Stimulated activated naive CD4-positive, alpha-beta T cell (primary cell): ENCODE measurements at places on chromosomes 7 and 10.

GRCh38 chr10:77977016-77977415 lies 50.5 kb upstream of the DLG5 start:
- DNase-seq, result no peak

DNA sequence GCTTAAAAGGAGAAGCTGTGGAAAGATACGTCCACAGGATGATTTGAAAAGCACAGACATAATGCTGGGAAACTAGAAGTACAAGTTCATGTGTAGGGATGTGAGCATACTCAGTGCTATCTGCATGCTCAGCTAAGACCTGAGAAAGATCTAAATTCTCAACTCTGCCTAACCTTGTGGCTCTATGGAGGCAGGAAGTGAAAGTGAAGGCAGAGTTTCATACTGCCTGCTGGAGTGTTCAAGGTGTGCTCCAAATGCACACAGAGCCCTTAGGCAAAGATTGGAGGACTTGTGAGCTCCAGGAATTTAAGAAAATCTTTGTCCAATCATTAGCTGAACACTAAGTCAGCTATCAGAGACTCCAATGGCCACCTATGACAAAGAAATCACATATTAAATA lies 190.9 kb downstream of the RNLS start:
- no peak for DNase-seq

- DNase-seq, result no peak
These were observed 103.4 kb downstream of the TRIL start for GRCh38 chr7:28854750-28855074.

DNA sequence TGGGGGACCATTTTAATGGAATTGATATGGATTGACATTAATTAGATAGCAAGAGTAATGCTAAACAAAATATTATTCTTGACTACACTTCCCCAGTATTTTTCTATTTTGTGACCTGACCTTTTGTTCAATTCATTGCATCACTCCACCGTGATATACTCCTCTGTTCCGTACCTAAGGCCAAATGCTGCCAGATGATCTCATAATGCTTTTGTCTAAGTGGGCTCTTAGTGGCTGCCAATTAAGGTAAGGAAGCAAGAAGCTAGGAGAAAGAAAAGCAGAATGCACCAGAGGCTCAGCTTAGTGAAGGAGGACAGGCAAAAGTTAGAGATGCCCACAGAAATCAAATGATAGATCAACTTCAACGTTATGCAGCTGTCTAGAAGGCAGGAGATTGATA lies 36.4 kb downstream of the FEZF1 start:
- DNase-seq, result no peak

DNA sequence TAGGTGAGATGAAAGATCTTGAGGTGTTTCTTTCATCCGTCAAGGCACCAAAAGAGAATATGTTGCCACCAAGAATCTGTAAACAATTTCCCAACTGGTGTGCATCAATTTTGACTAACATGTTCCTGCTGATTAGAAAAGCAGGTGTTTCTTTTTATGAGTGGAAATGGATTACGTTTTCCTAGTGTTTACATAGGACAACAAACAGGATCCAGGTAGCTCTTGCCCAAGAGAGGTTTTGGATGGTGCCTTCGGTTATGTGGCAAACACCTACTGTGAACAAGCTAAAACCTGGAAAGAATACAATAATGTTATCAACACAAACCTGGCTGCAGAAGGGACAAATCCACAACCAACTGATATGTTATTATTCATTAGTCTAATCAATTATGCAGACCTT lies 53.6 kb upstream of the WNT16 start:
- DNase-seq, result no peak

DNA sequence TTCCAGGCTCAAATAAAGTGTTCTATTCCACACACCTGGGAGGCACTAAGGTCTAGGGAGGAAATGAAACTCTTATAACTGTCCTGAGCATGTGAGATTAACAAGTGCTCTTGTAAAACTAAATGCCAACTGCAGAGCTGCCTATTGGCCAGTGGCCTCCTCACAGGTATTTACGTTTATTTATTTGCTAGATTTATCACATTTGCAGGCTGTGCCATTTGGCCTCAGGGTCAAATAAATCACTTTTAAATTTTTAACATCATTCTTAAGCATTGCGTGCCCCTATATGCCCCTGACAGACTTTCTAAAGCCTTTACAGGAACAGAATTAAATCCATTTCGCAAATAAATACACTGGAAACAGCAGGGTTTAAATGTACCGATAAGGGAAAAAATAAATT lies 381.8 kb upstream of the NFE2L3 start:
- no peak for DNase-seq

GRCh38 chr7:67716729-67717128 lies 720.1 kb downstream of the TYW1 start:
- DNase-seq, result no peak

- no peak for DNase-seq
These were observed 117.0 kb upstream of the PTPRZ1 start for GRCh38 chr7:121755818-121756552.

DNA sequence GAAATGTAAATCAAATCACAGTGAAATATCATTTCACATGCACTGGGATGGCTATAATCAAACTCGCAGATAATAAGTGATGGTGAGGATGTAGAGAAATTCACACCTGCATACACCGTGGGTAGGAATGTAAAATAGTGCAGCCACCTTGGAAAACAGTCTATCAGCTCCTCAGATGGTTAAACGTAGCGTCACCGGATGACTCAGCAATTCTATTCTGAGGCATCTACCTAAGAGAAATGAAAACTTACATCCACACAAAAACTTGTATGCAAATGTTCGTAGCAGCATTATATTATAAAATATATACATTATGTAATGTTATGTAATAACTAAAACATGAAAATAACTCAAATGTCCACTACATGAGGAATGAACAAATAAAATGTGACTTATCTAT lies 38.9 kb downstream of the SH3PXD2A start:
- no peak for DNase-seq

GRCh38 chr7:92246360-92247101 lies 757 bp downstream of the ANKIB1 start:
- DNase-seq, result peak; percentile 35

- no peak for DNase-seq
These were observed 53.1 kb upstream of the KMT2E start for GRCh38 chr7:104960741-104961448.

DNA sequence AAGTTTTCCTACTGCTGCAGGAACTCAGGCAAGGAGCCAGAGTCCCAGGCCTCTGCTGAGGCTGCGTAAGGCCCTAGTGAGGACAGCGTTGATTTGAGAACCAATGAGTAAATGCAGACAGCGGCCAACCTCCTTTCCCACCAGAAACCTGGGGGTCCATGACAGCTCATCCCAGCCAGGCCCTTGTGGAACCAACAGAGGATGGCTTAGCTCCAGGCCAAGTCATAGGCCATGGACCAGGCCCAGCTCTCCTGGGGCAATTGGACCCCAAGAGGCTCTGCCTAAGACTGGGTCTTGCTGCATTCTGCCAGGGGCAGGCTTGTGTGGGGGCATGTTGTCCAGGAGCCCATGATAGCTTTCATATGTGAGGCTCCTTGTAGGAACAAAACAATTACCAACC lies 65.4 kb upstream of the PPP1R3C start:
- DNase-seq, result no peak

GRCh38 chr7:142771353-142771723 lies 568 bp downstream of the PRSS2 start:
- no peak for DNase-seq

DNA sequence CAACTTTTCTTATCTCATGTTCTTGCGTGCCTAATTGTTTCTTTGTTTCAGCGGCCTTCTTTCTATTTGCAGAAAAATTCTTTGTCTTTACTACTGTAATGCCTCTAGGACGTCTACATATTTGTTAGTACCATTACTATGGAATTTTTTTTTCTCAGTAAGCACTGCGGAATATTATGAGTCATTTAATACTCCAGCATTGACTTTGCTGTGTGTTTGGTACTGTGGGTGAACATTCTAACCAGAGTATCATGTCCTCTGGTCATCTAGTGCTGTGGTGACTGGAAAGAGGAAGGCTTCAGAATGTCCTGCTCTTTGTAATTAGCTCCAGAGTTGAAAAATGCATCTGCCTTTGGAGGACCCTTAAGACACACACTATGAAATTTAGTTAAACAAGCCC lies 58.5 kb upstream of the FERD3L start:
- no peak for DNase-seq

GRCh38 chr7:13989126-13989948 lies at the start of gene ETV1:
ETV1 (minus strand) TSS chr7:13989666; CDS start chr7:13989052, 614 bp downstream.
- no peak for DNase-seq

DNA sequence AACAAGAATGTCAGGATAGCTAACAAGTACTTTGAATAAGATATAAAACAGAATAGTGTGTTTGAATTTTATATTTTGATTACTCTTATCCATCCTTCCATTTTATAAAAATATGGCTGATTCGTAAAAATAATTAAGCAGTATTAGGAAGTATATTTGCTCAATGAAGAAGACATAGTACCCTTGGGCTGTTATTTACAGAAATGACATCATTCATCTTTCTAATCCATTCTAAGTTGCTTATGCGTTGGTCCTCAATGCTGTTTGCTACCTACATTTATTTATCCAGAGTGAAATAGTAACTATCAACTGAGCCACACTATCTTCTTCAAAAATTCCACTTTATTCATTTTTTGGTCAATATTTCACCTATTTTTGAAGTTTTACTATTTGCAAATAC lies 2.1 kb upstream of the ZNF804B start:
- DNase-seq, result no peak

GRCh38 chr7:68256295-68256694 lies 1259.7 kb downstream of the TYW1 start:
- DNase-seq, result no peak

GRCh38 chr7:122790591-122790990 lies 87.9 kb upstream of the RNF148 start:
- DNase-seq, result no peak

DNA sequence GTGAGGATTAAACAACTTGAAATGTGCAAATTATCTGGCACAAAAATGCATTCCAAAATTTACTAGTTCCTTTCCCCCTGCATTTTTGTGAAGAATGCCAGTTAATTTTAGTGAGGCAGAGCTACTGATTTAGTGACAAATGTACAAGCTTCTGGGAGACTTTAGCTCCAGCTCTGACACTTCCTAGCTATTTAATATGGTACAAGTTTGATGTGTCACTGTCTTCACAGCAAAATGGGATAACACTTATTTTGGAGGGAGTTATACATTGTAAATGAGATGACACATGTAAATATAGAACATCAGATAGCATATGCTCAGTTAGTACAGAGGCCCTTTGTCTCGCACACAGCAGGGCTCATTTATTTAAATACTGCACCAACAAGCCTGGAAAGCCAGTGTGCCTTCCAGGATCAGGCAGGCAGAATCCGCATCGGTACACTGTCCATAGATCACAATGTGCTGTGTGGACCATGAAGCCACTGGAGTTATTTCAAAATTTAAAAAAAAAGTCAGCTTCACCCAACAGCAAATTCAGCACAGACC lies 48.7 kb downstream of the ELMO1 start:
- no peak for DNase-seq
